ENCODE measurements at places on chromosomes 1 and 21.

DNA sequence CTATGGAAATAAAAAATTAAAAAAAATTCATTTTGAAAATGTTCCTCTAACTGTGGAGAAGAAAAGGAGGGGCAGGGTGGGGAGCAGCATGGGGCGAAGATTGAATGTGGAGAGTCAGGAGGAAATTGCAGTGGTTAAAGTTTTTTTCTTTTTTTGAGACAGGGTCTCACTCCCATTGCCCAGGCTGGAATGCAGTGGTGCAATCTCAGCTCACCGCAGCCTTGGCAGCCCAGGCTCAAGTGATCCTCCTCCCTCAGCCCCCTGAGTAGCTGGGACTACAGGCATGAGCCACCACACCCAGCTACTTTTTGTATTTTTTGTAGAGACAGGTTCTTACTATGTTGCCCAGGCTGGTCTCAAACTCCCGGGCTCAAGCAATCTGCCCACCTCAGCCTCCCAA lies 67.6 kb downstream of the ADSS2 start:
- DNase-seq, result no peak

DNA sequence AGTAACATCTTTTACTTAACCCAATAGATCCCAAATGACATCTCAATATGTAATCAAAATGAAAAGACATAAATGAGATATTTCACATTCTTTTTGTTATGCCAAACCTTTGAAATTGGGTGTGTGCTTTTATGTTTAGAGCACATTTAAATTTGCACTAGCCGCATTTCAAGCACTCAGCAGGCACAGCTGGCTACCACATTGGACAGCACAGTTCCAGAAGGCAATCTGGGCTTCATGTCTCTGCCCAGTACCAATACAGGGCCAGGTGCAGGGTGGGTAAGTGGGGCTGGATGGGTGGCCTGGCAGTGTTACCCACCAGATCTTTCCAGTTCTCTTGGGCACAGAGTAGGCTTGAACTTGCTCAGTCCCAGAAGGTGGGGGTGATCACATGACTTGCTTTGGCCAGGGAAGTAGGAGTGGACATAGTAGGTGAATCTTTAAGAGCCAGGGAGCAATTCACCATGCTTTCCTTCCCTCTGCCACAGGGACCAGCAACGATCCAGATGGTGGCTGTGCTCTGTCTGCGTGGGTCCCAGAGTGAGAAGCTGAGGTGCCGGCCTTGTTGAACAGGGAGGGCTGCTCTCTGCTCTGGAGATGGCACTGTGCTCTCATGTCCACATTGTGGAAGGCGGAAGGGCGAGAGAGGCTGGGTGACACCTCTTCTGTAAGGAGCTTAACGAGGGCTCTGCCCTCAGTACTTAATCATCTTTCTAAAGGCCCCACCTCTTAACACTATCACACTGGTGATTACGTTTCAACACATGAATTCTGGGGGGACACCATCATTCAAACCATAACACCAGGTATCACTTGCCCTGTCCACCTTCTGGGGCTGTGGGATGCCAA lies 261.4 kb downstream of the GRIK3 start:
- DNase-seq, result no peak

DNA sequence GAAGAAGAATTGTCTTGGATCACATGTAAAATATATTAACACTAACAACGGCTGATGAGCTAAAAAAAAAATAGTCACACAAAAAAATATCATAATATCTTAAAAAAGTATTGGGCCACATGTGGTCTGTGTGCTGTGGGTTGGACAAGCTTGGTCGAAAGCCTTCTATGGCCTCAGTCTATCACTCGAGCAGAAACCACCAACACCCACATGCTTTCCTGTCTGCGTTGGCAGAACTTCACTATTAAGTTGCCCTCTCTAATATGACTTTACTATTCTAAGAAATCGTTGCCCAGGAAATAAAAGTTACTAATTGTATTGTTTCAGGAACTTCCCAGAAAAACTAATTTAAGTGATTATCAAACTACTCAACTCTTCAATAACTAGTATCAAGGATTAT lies 28.2 kb upstream of the ETS2 start:
- no peak for DNase-seq

DNA sequence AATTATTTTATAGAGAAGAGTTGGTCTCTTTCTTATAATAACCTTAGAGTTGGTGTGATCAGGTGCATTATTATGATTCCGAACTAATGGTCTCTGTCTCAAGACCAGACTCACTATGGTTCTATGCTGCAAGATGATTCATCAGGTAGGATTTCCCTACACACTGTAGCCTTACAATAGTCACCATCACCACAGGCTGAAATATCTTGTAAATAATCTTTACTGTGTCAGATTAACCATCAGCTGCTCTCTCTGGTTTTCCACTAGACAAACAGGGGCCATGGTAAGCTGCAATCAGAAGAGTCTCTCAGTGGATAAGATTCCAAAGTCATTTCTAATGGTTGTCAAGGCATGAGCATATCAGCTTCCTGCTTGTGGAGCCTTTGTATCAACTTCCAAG lies 4.4 kb upstream of the GBP4 start:
- DNase-seq, result peak; percentile 21

DNA sequence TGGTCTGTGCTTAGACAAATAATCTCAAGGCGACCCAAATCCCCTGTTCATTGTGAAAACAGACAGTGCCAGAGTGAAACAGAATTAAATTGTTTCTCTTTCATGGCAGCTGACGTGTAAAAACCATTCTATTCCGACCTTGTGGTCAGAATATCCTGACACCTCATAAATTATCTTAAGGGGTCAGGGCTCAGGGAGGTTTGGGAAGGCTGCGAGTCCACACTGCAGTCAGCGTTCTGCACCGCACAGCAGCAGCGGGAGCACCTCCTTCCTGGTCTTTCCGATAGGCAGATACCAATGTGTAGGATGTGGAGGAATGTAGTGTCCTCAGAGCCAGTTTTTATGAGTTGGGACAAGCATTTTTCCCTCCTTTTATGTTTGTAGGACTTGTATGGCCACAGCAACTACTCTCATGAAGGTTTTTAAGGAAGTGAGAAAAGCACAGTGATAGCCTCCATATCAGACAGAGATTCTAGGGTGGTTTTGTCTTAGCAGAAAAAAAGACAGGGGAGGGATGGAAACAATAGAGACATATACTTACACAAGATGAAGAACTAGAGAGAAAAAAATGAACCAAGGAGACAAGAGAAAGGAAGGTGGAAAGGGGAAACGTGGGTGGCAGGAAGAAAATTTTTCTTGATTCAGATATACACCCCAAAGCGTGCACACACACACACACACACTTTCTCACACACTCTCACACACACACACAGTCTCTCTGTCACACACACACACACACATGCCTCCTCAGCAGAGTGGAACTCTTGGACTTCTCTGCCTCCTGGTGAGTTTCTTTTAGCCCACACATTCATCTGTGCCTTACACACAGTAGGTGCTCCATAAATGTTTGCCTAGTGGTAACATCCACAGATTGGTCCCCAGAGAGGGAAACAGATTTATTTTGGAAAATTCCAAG lies 68.6 kb downstream of the NTMT2 start:
- no peak for DNase-seq

- no peak for DNase-seq
Measured at GRCh38 chr1:48019714-48020315, 22.6 kb upstream of the TRABD2B start.

- no peak for DNase-seq
Measured at GRCh38 chr1:64112281-64112680, 91.1 kb upstream of the UBE2U start.
